ENCODE measurements at places on chromosomes 6 and 20. TPM values are rescaled to one million over a fixed set of nuclear protein-coding genes. Genes with fewer than 3 reads are reported as not detected.

The BAK1 gene
- 22.1 TPM for total RNA-seq

The KHDC1 gene
- total RNA-seq, result 2.2 TPM

The MUCL3 gene
- not detected for total RNA-seq

DNA sequence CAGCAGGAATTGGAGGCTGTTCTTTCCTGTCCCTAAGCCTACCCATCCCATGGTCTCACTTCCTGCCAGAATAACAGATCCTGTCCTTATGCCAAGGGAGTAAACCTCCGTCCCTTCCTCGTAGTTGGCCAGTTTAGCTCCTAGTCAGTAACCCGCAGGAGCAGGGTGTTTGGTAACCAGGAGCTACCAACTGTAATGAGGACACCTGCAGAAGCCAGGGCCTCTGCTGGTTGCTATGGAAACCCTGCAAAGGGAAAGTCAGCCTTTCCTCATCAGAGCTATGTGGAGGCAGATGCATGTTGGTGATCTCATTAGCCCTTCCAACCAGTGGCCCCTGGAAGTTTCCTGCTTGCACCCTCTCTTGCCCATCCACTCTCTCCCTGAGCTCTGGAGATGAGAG is 368.2 kb upstream of the SULF2 start:
- no peak for DNase-seq

The BIRC7 gene
- not detected for total RNA-seq

DNA sequence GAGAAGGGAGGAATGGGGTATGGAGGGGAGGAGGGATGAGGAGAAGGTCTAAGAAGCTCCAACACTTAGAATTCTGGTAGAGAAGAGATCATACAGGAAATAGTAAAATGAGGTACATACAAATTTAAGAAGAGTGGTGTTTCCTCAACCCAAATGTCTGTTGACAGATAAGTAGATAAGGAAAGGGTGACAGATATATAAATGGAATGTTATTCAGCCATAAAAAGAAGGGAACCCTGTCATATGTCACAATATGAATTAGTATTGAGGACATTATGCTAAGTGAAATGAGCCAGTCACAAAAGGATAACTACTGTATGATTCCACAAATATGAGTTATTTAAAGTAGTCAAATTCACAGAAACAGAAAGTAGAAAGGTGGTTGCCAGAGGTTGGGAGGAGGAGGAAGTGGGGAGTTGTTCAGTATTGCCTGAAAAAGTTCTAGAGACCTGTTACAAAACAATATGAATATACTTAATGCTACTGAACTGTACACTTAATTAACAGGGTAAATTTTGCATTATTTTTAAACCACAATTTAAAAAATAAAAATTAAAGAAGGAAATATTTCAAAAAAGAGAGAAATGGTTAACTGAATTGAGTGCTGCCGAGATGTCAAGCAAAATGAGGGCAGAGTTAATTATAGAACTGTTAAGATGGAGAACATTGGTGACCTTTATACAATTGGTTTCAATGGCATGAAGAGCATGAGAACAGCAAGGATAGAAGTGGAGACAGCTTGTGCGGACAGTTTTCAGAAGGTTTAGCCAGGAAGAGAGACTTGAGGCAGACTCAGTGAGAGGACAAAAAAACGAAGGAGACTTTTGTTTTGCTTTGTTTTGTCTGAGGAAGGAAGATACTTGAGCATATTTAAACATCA is 47.6 kb upstream of the ADGRF4 start:
- no peak for DNase-seq

GRCh38 chr20:46004889-46005473 is 3.7 kb upstream of the MMP9 start:
- DNase-seq, result no peak

GRCh38 chr20:7989379-7989778 is 30.2 kb downstream of the TMX4 start:
- DNase-seq, result no peak

The GSTA3 gene
- not detected for total RNA-seq

All from psoas muscle (tissue), 8 donors.